ENCODE measurements at places on chromosomes 3 and 15.

- DNase-seq = no peak
Observed at GRCh38 chr3:12815078-12815477, 18.6 kb downstream of the CAND2 start.

DNA sequence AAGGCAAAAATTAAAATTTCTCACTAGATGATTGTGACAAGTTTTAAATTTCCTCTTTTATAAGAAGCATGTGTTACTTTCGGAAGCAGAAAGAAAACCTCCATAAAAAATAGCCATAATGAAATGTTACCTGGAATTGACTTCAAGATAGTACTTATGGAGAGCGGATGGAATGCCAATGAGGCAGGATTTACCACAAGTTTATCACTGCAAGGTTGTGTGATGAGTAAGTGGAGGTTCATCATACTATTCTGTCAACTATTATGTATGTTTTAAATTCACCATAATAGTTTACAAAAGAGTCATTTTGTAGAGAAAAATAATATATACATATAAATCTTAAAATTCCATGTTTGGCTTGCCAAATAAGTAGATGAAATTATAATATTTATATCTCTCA, 230.3 kb downstream of the SCAPER start:
- peak; percentile 64 for DNase-seq

DNA sequence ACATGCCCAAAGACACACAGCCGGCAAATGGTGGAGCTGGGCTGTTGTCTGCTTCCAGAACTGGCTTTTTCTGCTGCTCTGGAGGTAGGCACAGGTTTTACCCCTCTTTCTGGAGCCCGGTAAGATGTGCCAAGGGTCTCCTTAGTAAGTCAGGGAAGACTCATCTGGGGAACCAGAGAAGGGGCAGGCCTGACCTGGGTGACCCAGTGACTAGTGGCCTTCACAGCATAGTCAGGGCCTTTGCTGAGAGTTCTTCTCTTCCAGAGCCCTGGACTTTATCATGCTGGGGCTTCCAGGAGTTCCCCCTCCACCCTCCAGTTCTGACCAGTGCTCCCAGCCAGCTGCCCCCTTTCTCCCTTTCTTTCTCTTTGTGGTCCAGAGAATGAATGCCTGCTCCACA, 3.2 kb downstream of the CD276 start:
- no peak for DNase-seq

DNA sequence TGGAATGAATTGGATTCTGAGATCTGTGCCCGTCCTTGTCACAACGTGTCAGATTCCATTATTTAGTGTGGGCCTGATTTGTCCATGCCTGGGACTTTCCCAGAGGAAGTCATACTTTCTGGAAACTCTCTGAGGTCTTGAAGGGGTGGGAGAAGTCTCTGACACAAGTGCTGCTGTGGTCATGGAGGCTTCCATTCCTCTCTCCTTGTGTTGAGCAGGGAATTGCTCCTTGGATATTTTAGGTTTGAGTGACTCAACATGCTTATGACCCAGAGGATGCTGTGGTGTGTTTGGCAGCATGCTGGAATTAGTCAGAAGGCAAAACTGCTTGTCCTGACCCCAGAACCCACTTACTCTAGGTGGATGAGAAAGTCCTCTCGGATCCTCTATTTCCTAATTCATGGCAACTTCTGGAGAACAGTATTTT, 132.1 kb downstream of the LPP start:
- DNase-seq = peak; percentile 99

GRCh38 chr15:80828796-80829195, 49.6 kb downstream of the CEMIP start:
- no peak for DNase-seq

DNA sequence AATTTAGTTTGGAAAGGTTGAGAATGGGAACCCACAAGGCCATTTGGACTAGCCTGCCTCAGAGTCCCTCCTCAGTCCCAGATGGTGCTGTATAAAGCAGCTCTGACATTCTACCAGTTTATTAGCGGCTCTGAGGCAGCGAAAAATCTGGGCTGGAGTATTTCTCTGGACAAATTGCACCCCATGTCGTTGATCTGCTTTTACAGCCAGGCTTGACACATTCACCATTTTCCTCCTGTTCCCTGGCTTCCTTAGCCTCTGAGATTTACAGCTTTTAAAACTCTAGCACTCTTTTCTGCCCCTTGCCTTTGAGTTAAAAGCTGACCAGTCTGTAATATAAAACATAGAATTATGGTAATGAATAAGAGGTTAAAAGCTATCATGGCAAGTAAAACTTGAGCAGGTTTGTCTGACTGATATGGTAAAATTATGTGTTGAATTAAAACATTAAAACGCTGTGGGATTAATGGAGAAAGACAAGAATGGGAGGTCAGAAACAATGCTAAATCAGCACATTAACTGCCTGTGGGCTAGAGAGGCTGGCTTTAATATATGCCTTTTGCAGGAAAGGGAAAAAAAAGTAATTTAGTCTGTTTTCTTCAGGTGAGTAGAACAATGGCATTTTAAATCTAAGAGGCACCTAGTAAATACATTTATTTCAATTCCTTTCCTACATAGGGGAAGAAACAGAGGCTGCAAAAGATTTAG, 131.2 kb downstream of the MCTP2 start:
- no peak for DNase-seq

DNA sequence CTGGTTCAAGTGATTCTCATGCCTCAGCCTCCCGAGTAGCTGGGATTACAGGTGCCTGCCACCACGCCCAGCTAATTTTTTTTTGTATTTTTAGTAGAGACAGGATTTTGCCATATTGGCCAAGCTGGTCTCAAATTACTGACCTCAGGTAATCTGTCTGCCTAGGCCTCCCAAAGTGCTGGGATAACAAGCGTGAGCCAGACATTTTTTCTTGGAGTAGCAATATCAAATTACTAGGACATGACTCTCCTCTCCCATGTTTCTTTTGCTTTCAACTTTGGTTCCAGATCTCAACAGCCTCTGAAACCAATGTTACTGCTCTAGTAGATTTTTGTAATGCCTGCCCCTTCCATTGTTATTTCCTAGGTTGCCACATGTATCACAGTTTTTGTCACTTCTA, 462.0 kb downstream of the GBE1 start:
- DNase-seq = peak; percentile 10

GRCh38 chr3:196903740-196904139, 36.0 kb downstream of the SENP5 start:
- DNase-seq = no peak

All from fibroblast of skin of abdomen (primary cell).